NCI-H1694 (cell line): ENCODE measurements at places on chromosomes 4 and X.

DNA sequence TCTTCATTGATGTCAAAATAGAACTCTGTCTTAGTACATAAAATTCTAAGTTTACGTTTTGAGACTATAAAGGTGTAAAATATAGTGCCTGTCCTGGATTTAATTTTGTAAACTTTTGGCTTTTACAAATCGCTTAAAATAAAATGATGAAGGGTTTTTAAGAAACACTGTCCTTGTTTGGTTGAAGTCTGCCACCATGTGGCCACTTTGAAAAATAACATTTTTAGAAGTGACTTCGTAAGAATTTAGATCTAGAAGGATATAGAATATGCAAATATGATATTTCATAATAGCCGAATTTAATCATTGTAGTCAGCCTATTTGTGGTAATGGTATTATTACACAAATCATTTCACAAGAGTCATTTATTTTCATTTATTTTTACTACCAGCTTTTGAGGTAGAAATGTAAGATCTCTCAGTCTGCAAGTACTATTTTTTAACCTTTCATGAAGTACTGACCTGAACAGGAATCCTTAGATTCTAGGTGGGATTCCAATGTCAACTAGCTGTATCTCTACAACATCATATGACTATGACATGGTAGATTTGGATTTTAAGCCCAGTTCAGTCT is 31.0 kb upstream of the FAT4 start:
- no peak for DNase-seq

DNA sequence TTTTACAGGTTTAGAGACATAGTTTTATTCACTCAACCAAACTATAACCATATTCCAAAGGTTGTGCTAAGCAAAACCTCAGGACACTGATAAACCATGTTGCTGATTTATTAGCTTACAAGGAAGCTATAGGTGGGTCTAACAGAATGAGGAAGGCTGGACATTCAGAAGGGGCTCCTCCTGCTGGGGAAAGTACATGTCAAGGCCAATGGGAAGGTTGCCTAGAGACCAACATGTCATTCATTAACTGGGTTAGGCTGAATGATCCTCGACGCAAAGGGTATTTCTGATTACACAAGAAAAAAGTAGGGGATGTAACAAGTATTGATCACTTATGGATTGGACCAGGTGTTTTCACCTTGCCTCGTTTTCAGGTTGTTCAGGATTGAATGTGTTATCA is 30.3 kb downstream of the SLC10A6 start:
- no peak for DNase-seq

DNA sequence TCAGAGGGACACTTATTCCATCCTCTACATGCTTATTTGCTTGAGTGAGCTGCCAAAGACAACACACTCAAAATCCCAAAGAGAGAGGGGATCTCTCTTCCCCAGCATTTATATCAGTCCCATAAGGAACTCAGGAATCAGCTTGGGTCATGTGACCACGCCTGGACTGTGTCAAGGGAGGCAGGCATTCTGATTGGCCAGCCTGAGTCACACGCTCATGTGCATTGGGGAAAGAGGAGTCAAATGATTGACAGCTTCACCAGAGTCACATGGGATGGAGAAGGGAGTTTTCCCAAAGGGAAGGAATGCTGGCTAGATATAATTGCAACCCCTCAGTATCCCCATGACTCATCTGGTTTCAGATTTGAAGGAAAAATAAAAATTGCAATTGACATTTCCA is 49.0 kb downstream of the RWDD4 start:
- DNase-seq, result no peak

DNA sequence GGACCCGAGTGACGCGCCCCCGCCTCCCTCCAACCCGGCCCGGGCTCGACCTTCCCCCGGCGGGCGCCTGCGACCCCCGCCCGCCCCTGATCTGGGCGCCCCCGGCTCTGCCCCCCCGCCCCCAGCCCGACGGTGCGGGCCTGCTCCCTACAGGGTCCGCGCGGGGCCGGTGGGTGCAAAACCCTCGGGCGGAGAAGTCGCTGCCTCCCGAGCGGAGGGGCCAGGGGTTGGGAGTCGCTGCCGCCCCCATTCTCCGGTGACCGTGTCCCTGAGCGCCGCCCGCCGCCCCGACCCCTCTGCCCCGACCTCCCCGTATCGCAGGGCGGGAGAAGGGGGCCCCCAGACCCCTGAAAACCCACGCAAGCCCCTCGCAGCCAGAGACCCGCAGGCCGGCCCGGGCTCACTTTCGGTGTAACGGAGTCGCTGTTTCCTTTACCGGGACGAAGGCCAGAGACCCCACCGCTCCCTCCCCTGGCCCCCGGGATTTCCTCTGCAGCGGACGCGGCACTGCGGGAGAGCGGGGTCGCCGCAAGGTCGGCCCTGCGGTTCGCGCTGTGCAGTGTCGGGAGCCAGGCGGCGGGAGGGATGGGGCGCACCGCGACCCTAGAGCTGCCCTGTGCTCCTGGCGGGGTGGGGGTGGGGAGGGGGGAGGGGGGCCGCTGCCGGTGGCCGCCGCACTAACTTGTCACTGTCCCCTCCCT is 729 bp upstream of the CPLX1 start:
- DNase-seq, result no peak
